ENCODE measurements at places on chromosomes 5 and 9.

GRCh38 chr9:123893831-123894460 lies 36.0 kb downstream of the DENND1A start:
- DNase-seq: no peak

- DNase-seq: no peak
Observed at GRCh38 chr5:152105085-152105484, 180.4 kb upstream of the GLRA1 start.

DNA sequence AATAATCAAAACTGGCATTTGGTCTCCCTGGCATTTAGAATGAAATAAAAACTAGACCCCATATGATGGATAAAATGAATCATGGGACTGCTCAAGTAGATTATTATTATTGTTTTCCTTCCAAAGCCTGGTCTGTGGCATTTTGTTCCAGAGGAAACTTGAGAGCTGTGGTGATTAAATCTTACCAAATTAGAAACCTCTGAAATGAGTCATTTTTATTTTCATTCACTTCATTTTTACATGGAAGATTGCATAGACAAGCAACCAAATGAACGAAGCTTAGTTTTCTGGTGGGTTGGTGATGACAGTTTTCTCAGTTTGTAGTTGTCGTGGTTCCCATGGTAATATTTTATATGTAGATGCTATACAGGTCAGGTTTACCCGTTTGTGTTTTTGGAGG lies 23.4 kb downstream of the PAM start:
- no peak for DNase-seq

DNA sequence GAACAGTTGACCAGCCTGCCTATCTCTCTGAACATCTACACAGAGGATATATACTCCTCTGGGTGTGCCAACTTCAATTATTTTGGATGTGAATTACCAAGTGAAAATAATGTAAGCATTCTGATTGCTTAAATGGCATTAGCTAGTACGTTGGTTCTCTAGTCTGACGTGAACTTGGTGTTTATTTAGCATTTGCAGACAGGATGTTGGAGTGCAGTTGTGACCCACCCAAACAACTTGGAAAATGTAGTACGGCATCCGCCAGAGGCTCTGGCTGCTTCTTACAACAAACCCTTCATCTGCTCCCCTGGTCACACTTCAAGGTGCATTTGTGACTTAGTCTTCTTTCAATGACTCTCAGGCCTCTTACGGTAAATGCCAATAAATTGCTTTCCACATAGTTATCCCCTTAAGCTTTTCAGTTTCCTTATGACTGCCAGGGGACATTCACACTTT lies 616.6 kb downstream of the PDE4D start:
- DNase-seq: no peak

DNA sequence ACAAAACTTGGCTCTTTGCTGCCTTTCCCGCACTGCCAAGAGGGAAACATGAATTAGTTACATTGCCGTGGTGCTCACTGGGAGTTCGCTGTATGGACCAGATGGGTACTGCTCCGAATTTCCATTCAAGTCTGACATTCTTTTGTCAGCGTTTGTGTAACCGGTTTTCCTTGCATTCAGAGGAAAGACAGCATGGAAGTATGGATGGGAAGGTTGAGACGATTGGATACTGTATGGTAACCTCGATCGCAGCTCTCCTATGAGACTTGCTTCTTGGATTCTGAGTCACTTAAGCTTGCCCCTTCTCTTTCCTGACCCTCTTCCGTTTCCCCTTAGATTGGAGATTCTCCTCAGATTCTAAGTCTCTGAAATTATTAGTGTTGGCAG lies 625 bp upstream of the UBLCP1 start:
- peak; percentile 22 for DNase-seq

DNA sequence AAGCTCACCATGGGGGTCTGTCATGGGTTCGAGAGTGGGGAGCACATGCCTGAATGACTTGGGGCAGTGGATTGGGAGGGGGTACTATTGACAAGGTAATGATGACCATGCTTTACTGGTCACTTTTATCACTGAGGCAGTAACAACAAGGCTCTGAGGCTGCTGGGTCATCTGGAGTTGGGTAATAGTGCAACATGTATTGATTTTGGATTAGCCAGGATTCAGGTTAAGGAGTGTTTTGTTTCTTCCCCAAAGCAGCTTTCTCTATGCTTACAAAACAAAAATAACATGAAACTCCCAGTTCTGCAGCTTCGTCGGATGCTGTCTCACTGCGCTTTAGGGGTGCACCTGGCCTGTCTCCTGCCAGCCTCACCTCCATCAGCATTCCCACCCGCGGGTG lies 155.3 kb downstream of the GADD45G start:
- DNase-seq: no peak

DNA sequence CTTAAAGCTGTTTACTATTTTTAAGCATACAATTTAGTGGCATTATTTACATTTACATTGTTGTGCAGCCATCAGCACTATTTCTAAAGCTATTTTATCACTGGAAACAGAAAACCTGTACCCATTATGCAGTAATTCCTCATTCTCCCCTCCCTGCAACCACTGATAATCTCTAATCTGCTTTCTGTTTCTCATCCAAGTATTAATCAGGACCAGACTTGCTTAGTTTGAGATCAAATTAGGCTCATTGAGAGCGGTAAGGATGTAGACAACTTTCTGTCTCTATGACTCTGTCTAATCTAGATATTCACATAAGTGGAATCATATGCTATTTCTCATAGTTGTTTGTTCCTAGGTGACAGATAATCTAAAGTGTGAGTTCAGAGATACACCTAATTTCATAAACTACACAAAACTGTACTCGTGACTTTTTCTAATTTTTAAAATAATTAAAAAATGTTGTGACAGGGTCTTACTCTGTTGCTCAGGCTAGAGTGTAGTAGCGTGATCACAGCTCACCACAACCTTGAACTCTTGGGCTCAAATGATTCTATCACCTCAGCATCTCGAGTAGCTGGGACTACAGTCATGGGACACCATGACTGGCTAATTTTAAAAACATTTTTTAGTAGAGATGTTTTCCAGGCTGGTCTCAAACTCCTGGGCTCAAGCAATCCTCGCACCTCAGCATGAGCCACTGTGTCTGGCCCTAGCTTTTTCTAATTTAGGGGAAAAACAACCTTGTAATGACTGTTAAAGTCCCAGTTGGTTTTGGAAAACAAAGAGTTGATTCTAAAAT lies 37.6 kb downstream of the BDP1 start:
- DNase-seq: peak; percentile 3

DNA sequence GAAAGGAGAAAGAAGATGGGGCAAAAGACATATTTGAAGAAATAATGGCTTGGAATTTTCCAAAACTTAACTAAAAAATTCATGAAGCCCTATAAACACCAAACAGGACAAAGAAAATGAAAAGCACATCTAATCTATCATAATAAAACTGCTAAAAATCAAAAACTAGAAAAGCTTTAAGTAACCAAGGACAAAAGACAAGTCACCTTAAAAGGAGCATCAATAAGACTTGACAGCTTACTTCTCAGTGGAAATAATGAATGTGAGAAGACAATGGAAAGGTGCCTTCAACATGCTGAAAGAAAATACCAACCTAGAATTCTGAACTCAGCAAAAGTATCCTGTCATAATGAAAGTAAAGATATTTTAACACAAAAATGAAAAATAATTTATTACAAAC lies 27.0 kb downstream of the GTF3C4 start:
- DNase-seq: peak; percentile 20

DNA sequence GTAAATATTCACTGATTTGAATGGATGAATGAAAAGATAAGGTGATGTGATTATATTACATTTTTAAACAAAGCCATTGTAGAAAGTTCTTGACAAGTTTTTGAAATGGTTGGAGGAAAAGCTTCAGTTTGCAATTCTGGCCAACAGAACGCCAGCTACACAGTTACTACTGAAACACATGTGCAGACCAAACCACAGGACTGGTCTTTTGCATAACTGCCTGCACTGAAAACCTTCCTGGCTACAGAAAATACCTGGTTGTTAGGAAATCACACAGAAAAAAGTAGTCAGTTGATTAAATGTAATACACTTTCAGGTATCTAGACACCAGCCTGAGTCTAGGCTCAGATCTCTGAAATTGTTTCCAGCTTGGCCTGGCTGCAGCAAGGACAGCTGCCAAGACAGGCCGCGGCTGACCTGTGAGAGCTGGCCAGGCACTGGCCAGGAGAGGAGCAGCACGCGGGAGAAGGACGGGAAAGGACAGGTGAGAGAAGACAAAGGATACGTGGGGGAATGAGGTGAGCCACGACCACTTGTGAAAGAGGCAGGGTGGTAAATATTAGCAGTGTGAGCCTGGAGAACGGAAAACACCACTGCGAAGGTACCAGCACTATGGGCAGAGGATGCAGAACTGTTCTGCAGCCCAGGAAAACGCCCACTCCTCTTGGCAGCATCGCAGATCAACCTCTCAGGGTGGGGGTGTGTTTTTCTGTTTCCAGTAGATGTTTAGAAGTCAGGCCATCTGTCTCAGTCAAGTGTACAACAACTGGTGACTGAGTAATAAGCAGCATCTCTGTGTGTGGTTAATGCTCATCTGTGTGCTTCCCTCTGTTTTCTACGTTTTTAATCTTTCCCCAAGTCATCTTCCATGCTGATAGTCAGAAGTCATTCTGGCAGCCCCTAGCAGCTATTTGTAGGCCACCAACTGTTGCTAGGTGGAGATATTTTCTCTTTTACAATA lies 137.4 kb downstream of the SCAMP1 start:
- peak; percentile 57 for DNase-seq

DNA sequence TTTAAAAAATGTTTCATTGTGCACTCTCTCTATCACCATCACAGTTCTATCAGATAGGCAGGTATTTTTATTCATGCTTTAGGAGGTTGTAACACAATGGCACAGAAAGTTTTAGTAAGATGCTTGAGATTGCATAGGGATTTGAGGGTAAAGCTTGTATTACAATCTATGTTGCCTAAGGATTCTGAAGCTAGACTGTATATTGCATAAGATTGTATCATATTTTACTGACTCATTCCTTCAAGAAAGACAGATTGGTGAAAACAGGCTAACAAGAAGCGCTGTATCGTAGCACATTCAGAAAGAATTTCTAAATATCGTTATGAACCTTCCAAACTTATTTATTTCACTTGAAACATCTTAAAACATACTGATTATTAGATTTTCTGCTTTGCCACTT lies 577.7 kb downstream of the EBF1 start:
- DNase-seq: no peak

DNA sequence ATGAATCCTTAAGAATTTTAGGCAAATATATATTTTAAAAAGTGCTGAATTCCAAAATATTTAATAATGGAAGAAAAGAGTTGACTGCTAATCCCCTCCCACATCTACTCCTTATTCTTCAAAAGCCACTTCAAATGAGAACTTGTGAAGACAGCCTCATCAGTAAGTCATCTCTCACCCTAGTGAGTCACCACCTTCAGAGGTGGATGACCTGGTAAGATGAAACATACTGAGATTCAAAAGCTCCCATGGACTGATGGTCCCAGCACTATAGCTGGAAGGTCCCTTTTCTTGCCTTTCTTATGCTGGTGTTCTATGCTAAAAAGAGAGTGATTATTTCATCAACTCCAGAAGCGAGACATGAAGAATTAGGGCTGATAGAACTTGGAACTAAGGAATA lies 37.8 kb upstream of the SPDL1 start:
- no peak for DNase-seq

DNA sequence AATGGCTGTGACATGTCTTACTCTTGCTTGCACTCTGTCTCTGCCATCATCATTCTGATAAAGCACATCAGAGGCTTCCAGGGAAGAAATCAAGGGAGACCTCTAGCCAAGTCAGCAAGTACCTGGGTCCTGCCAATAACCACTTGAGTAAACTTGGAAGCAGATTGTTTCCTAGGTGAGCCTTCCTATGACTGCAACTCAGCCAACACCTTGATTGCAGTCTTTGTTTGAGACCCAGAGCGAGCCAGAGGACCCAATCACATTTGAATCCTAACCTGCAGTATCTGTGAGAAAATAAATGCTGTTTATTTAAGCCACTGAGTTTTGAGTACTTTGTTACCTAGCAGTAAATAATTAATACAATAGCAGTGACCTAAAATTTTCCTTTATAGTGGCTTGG lies 356.8 kb upstream of the CHD1 start:
- DNase-seq: no peak

DNA sequence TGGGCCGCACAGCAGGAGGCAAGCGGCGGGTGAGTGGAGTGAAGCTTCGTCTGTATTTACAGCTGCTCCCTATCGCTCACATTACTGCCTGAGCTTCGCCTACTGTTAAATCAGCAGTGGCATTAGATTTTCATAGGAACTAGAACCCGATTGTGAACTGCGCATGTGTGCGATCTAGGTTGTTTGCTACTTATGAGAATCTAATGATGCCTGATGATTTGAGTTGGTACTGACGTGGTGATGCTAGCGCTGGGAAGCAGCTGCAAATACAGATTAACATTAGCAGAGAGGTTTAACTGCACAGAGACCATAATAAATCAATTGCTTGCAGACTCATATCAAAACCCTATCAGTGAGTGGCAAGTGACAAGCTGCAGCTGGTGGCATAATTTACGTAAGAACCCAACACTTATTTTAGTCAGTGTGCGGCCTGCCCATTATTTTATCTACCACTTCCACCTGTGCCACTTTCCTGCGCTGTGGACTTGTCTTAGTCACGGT lies 133.4 kb upstream of the CDH9 start:
- peak; percentile 88 for DNase-seq

GRCh38 chr9:68844631-68845612 lies 139.9 kb downstream of the PIP5K1B start:
- DNase-seq: peak; percentile 87

DNA sequence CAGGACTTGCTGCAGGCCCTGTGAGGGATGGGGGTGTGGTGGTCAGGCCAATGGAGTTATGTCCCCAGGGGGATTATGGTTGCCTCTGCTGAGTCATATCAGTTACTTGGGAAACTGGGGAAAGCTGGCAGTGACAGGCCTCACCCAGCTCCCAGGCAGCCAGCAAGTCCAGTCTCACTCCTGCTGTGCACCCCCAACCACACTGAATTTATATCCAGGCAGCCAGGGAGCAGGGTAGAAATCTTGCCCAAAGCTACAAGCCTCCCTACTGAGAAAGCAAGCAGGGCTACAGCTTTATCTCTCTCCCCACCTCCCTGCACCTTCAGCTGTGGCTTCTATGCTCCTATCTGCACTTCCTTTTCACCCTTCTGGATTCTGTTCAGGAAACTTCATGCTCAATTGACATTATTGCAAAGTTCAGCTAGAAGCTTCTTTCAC lies 2076.0 kb upstream of the CDH9 start:
- peak; percentile 38 for DNase-seq

GRCh38 chr9:33165263-33166151 lies 1.6 kb downstream of the B4GALT1 start:
- peak; percentile 91 for DNase-seq

DNA sequence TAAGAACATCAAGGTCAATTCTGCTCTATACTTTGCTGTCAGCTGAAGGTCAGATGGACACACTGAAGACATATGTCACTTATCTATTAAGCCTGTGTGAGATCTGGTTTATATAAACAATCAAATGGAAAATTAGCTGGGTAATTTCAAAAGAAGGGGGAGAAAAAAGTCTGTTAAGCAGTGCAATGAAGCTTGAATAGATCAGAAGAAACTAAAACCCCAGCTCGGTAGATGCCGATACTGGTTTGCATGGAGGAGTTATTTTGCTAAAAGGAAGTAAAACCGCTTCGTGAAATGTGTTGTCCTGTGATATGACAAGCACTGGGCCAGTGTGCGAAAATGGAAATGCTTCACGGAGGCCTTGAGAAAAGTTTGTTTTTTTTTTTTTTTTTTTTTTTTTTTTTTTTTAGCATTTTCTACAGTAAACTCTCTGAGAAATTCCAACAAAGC lies 148.8 kb downstream of the MEF2C start:
- DNase-seq: peak; percentile 93
